Fibroblast of mammary gland (primary cell): ENCODE measurements at places on chromosomes 11 and 22.

- no peak for DNase-seq
Observed at GRCh38 chr11:2295971-2296912, 5.5 kb downstream of the C11orf21 start.

GRCh38 chr11:3949125-3949524, 93.7 kb downstream of the STIM1 start:
- no peak for DNase-seq

DNA sequence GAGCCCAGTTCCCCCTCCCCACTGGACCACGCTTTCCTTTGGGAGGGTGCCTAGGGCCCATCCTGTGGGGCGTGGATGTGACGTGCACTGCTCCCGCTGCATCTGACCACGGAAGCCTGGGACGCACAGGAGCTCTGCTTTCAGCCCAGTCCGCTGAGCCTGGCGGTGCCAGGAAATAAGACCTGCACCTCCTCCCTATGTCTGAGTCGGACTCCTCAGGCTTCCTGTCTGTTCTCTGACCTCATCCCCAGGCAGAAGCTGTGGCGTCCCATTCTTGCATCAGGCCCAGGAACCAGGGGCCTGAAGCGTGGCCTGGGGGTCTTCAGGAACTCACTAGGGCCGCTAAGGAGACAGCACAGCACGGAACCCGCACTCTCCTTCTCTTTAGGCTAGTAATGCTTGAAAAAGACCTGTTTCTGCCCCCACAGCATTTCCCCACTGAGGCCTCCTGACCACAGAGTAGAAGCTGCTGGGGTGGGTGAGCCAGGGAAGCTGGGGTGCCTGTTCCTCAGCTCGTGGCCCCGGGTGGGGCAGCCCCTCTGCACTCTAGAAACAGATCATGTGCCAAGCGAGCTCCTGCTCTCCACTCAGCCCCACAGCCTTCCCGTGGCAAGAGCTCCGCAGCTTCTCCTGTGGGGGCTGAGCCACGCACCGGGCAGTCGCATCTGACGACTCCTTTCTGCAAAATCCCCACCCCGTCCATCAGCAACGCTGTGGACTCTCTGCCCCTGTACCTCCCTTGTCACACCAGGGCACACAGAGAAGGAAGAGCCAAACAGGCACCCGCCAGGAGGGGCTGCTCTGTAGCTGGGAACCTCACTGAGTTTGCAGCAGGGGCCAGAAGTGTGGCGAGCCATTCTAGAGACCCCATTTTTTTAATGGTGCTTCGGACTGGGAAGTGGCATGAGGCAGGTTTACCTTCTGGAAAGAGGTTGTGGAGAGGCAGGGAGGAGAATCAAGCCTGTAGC, 22.6 kb downstream of the MOV10L1 start:
- DNase-seq = peak; percentile 56

- DNase-seq = no peak
Observed at GRCh38 chr11:84581083-84581482, 1046.1 kb downstream of the DLG2 start.

DNA sequence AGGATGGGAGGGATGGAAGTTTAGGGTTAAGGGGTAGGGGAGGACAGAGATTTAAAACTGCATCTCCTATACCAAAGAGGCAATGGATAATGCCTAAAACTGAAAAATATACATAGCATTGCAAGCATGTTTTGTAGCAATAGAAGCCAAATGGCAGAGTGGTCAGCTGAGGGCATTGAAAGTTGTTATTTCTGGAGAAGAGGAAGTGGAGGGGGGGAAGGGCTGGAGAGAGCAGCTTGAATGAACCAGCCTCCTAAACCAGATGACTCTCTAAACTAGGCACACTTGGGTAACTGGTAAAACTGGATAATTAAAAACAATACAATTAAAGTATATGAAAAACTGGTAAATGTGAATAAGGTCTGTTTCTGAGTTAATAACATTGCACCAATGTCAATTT, 70.3 kb upstream of the TP53I11 start:
- no peak for DNase-seq

DNA sequence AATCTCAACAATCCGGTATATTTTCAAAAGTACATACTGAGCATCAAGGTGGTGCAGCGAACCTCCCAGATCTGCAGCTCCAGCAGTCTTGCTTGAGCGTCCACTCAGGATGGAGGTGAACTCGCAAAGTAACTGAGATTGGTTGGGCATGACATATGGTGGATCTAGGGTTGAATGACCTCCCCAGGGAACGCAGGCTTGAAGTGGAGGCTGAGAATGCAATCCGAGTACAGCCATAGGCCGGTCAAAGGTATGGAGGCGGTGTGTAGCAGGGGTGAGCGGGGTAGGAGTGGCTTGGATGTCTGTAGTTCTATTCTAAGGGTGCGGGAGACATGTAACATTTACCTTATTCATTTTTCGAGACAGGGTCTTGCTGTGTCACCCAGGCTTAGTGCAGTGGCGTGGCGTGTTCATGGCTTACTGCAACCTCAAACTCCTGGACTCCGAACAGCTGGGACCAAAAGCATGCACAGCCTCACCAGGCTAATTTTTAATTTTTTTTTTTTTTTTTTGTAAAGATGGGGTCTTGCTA, 631 bp upstream of the C22orf39 start:
- DNase-seq = peak; percentile 93

DNA sequence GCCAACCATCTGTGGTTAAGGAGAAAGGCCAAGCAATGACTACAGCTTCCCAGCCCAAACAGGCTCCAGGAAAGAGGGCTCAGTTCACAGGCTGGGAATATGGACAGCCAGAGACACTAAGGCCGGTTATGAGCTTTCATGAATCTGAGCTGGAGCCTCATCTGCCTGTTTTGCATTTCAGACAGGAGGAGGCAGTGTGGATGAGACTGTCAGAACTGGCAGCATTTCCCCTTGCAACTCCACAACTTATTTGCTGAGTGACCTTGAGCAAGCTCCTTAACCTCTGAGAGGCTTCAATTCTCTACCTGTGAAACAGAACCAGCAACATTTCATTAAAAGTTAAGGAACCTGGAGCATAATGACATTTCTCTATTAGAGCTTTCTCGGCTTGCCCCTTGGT, 264.0 kb downstream of the ETS1 start:
- peak; percentile 53 for DNase-seq

DNA sequence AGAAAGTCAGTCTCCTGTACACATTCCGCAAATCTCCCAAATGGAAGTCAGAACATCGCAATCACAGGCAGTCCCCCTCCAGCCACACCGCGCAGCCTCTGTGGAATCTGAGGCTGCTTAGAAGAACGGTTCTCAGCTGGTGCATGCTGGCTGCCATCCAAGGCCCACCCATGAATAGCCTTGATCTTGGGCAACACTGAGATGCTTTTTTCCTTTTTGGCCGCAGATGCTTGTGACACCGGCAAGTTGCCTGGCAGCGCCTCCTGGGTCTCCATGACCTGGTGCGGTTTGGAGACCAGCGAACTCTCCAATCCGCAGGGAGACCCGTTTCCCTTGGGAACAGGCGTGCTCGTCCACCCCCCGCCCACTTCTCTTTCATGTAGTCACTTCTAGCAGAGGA, 26.3 kb upstream of the PHF21B start:
- DNase-seq = peak; percentile 45

DNA sequence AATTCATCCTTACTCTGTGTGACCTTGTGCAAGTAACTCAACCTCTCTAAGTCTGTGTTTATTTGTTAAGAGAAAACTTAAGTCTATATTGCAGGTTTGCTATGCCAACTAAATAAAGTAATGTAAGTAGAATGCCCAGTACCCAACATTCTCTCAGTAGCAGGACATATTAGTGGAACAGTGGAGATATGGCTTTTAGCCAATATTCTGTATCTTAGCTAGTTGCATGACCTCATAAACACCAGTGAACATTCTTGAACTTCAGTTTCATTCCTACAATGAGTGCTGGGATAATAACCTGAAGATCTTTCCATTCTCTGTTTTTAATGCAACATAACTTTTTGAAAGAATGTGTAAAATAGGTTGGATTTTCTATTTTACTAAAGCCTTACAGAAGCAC, 77.0 kb downstream of the RAB38 start:
- DNase-seq = no peak

GRCh38 chr11:32176223-32176934, 85.5 kb downstream of the RCN1 start:
- DNase-seq = peak; percentile 81

GRCh38 chr11:27514076-27514475, 7.5 kb upstream of the LIN7C start:
- DNase-seq = no peak

DNA sequence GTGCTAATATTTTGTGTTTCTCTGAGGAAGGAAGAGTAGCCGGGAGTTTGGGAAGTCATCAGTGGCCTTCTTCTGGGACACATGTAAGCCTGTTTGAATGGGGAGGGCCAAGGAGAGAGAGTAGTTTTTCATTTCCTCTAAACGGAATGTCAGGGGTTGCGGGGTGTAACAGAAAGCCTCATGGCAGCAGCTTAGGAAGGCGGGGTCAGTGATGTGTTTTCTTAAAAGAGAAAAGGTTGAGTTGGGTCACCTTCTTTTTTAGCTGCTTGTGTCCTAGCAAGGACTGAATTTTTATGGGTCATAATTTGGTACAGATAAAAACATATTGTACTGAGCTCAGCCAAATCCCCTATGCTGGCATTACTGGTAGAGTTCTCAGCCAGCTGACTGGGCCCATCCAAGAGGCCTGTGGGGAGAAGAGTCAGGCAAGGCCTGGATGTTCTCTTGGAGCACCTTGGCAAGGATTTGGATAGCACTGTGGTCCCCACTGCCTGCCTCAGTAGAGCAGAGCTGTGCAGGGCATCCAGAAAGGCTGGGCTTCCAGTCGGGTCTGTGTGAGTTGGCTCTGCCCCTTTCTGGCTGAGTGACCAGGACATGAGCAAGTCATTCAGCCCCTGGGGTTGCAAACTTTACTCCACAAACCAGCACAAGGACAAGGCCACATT, 29.4 kb upstream of the NAV2 start:
- peak; percentile 42 for DNase-seq

DNA sequence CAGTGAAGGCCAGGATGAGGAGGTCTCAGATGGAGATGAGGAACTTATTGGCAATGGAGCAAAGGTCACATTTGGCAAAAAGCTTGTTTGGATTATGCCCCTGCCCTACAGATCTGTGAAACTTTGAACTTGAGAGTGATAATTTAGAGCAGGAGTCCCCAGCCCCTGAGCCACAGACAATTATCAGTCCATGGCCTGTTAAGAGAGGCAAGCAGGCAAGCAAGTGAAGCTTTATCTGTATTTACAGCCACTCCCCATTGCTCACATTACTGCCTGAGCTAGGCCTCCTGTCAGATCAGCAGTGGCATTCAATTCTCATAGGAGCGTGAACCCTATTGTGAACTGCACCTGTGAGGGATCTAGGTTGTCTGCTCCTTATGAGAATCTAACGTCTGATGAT, 1076.9 kb upstream of the TENM4 start:
- DNase-seq = no peak

DNA sequence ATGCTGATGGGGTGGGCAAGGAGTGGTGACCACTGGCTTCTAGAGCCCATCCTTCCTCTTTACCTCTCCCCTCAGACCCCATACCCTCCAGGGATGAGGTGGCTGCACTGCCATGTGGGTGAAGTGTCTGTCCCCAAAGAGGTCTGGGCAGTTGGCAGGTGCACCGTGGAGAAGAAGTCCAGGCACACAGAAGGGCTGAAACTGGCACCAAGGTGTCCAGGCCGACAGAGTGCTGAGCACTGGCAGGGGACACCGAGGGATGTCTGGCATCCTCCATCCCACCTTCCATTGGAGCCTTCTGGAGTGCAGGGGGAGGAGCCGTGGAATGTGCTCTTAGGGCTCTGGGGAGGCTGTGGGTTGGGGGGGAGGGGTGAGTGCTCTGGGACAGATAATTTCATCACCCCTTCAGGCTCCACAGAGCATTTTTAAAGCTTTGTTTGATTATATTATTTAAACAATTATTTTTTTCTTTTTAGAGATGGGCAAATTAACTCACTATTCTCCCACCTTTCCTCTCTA, 37.9 kb downstream of the PKNOX2 start:
- DNase-seq = no peak

GRCh38 chr22:33569559-33569958, 350.7 kb downstream of the LARGE1 start:
- no peak for DNase-seq

GRCh38 chr11:15519124-15519791, 404.5 kb downstream of the INSC start:
- DNase-seq = no peak

DNA sequence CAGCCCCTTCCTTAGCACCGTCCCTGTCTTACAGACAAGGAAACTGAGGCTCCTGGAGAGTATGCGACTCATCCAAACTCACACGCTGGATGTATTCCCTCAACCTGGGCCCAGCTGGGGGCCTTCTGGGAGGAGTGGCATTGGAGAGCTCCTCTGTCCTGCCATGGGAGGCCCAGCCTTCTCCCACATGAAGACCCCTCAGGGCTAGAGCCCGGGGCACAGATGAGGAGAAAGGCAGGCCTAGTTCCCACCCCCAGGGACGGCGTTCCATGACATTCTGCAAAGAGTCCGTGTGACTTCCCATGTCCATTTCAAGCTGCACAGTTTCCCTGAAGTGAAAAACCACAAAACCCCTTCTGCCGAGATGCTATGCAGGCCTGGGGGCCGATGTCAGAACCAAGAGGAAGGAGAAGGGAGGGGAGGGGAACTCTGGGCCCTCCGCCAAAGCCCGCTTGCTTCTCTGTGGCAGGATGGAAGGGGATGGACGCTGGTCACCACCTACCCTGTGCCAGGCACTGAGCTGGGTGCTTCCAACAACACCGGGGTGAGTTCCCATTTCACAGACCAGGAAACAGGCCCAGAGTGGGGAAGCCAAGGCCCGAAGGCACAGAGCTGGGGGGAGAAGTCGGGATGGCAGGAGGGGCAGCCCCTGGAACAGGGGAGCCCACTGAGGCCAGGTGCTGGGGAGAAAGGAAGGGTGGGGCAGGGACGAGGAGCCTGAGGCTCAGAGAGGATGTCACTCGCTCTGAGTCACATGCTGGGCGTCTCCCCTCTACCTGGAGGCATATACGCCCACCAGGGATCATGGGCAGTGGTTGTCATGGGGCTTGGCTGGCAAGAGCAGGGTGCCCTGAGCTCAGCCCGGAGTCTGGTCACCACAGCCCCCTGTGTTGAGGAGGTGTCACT, 15.7 kb downstream of the RAC2 start:
- no peak for DNase-seq

GRCh38 chr11:124623861-124624525, 1.3 kb downstream of the TBRG1 start:
- peak; percentile 19 for DNase-seq

- no peak for DNase-seq
Observed at GRCh38 chr11:20161230-20161918, 1.1 kb upstream of the DBX1 start.
